ENCODE measurements at places on chromosomes 4 and X.
A peak's percentile ranks its signal among the peaks of the same experiment; 100 is the strongest.

- DNase-seq, result no peak
Observed at GRCh38 chrX:47697181-47697580, 38.2 kb upstream of the UXT start.

GRCh38 chrX:2781226-2781571 lies 29.4 kb downstream of the XG start:
- DNase-seq, result no peak

DNA sequence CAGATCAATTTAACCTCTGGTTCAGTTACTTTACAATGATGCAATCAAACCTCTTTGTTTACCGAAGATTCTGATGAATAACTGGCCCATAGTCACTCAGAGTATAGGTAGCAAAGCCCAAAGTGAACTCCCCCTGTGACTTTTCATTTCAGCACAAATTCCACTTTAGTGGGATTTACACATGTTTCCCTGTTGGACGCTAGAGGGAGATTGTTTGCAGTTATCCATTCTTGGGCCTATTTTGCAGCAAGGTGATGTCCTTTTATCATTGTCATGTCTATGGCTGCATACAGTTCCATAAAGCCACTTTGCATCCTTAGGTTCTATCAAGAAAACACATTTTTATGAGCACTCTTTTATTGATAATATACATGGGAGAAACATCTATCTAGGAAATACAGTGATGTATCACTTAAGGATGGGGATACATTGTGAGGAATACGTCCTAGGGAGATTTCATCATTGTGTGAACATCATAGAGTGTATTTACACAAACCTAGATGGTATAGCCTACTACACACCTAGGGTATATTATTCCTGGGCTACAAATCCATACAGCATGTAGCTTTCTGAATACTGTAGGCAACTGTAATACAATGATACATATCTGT lies 14.5 kb upstream of the DKK2 start:
- no peak for DNase-seq

DNA sequence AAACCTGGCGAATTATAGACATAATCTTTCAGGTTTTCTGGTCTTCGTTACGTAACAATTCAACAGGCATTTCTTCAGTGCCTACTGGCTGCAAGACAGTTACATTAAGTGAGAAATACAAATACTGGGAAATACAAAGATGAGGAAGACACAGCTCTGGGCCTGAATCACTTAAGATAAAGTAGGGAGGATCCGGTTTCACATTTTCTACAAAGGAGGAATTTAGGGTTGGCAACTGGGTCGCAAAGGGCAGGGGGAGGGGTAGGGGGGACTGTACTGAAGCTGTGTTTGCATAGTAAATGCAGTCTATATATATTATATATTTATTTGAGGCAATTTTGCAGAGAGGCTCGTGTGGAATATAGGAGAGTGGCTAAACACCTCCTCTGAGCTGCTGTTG lies 107.4 kb downstream of the MAML3 start:
- no peak for DNase-seq

DNA sequence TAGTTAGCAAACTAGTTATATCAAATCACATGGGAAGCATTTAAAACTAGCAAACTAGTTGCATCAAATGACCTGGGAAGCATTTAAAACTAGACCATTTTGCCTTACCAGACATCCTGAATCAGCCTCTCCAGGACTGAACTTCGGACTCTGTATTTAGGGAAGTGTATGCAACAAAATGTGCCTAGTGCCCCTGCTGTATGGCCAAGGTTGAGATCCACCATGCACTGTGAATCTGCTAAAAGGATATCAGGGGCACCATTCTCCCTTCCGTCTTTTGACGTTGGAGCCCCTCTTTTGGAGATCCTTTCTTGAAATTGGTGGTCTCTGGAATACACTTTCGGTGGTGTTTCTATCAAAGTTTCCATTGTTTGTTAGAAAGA lies 49.5 kb downstream of the CCNI start:
- no peak for DNase-seq

- DNase-seq, result no peak
Observed at GRCh38 chr4:1741208-1741607, 19.9 kb downstream of the TACC3 start.

DNA sequence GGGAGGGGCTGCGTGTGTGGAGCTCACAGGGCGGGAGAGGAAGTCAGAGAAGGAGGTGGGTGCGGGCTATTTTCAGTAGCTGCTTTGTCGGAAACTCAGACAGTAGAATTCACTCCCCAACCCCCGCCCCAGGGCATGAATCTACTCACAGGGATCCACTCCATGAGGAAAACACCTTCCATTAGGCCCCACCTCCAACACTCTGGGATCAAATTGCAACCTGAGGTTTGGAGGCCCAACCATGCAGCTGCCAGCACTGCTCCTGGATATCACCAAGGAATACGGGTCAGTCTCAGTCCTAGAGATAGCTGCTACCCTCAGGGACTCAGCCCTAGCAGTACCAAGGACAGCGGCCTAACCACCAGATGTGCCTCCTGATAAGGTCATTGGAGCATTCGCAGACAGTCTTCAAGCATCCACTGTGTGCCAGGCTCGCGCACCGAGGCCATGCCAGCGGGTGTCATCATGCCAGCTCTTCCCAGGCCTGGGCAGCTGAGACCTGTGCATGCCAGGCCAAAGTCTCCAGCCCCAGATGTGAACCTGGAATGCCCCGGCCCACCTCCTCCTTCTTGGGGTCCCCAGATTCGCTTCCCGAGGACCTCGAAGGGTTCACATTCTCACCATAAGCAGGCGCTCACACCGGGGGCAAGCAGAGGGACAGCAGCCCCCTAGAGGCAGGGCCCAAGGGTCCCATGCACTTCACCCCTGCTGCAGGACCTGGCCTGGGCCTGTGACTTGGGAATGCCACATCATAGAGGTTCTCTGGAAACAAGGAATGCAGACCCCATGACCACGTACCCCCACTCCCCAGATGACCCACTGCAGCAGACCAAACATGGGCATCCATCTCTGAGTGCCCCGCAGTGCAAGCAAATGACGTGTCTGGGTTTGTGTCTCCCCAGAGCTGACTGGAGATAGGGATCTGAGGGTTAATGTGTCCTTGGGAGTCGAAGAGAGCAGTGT lies 102.3 kb downstream of the ADRA2C start:
- no peak for DNase-seq

GRCh38 chrX:150841456-150842197 lies 56.8 kb downstream of the CD99L2 start:
- DNase-seq, result no peak

GRCh38 chr4:150859453-150859852 lies 155.6 kb downstream of the LRBA start:
- no peak for DNase-seq

GRCh38 chr4:7383266-7383665 lies 51.5 kb downstream of the PSAPL1 start:
- DNase-seq, result no peak

GRCh38 chr4:80680934-80681333 lies 345.4 kb downstream of the CFAP299 start:
- no peak for DNase-seq

- no peak for DNase-seq
Observed at GRCh38 chr4:180031330-180031729, 2211.9 kb upstream of the TENM3 start.

- DNase-seq, result peak; percentile 60
Observed at GRCh38 chr4:114026447-114026846, 47.0 kb upstream of the ARSJ start.

DNA sequence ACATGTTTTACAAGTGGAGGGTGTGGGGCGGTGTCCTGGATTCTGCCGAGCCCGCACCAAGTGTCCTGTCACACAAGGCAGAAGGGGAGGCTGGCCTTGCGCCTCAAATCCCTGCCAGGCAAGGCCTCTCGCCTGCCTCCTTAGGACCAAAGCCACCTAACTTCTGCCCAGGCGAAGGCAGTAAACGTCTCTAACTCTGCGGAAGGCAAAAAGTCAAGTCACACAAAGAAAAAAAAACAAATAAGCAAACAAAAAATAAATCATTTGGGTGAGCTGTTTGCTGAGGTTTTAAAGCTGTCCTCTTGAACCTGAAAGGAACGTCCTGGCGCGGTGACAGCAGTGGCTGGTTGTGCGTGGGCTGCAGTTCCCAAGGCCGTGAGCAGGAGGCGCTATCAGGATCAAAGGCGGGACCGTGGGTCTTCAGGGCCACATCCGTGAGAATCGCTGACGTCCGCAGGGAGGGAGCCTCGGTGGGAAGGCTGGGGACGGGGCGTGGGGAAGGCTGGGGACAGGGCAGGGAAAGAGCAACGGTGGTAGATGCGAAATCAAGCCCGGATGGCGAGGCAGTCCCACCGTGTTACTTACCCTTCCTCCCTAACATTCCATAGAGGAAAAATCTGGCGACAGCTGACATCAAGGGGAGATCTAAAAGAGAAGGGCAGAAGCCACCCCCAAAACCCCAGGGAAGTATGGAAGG lies 99.1 kb downstream of the TRAPPC11 start:
- DNase-seq, result no peak

- DNase-seq, result no peak
Observed at GRCh38 chrX:127466211-127466610, 586.0 kb downstream of the ACTRT1 start.

- DNase-seq, result no peak
Observed at GRCh38 chr4:153603258-153603657, 80.8 kb upstream of the TLR2 start.

DNA sequence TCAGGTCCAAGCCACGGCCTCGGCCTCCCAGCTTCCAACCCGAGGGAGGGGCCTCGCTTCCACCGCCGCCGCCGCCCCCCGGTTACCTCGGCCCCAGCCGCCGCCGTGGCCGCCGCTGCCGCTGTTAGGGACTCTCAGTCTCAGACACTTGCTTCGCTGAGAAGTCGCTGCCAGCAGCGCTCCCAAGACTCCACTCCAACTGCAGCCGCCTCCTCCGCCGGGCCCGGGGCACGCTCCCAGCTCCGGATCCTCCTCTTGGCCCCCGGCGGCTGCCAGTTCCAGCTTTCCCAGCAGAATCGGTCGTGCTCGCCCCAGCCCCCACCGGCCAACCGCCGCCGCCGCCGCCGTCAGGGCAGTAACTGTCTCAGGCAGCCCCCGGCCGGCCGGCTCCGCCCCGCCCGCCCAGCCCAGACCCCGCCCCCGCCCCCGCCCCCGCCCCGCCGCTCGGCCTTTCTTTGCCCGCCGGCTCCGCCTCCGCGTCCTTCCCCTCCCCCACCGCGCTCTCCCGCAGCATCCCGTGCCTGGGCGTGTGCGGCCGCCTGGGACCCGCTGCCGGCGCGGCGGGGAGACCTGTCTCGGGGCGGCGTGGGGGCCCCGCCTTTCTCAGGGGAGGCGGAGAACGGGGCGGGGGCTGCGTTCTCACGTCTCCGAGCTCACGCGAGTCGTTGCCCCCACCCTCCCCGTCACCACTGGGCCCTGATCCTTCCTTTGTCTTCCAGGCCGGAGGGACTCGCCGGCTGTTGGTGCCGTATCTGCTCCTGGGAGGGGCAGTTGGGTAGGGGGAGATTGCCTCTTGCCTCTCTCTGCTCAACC lies at the start of gene ANKRD50:
Gene ANKRD50 (minus strand): TSS at position 361 of the 813 bp plus-strand sequence. CDS start 2,221 bp downstream, outside the sequence.
- DNase-seq, result peak; percentile 64

DNA sequence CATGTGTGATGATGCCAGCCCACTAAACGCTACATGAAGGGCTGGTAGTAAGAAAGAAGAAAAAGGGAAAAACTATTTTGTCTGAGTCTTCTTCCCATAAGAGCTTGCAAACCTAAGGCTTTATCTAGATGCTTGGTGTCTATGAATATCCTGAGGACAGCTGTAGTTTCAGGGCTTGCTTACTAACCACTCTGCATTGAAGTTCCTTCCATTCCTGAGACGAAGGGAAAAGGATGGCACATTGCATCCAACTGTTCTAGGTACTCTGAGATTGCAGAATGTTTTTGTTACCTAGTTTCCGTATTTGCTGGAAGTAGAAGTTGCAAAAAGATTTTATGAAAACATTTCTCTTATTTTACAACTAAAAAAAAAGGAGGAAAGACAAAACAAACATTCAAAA lies 544.6 kb downstream of the IL15 start:
- no peak for DNase-seq

DNA sequence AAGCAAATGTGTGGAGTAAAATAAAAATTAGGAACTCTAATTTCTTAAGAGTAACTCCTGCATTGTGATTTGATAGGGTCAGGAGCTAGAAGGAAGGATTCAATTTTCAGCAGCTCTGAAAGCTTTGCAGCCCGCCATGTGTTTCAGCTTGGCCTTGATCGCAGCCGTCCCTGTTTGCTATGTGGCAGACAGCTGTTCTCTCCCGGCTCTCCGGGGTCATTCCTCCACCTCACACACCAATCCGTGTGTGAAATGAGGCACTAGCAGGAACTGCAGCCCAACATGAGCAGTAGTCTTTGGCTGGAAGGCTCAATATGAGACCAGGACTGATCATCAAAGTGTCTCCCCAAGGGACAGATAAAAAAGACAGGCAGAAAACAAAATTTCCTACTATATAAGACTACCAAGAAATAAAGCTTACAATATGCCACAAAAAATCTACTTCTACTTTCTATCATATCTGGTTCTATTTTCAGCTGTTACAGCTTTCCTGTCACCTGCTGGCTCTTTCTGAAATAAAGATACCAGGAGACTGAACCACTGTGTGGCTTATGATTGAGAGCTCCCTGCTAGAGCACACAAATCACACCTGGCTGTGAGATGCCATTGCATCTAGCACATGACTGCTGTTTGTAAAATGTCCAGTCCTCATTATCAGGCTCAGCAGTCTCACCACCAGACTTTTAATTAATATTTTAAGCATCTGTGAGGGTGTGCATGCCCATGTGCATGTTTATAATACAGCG lies 44.1 kb upstream of the SEC24B start:
- DNase-seq, result peak; percentile 2

- no peak for DNase-seq
Observed at GRCh38 chr4:15340902-15341732, 86.7 kb upstream of the C1QTNF7 start.

GRCh38 chr4:73725985-73726384 lies 14.4 kb upstream of the CXCL8 start:
- no peak for DNase-seq

- DNase-seq, result no peak
Observed at GRCh38 chr4:158254292-158254691, 44.0 kb downstream of the TMEM144 start.

DNA sequence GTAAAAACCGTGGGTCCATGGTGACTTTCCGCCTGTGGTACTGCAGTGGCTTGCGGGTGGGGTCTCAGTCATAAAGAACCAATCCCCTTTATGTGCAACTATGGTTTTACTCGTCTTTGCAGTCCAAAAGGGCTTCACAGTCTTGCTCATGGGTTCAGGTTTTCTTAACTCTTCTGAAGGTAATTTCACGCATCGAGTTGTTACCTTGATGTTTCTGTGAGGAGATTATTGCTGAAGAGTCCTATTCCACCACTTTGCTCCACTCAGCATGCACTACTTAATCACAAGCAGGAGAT lies 41.5 kb downstream of the F8 start:
- DNase-seq, result no peak

- no peak for DNase-seq
Observed at GRCh38 chr4:552019-552418, 24.1 kb downstream of the TMEM271 start.

All from NCI-H510A treated with DMSO at 0.1 percent for 48 hours (cell line).